Upper lobe of left lung (tissue), 6 donors: ENCODE measurements at places on chromosomes 5 and 9. TPM values are rescaled to one million over a fixed set of nuclear protein-coding genes. Genes with fewer than 3 reads are reported as not detected.

- DNase-seq, result no peak
Measured at GRCh38 chr9:74556685-74557084, 59.5 kb downstream of the RORB start.

DNA sequence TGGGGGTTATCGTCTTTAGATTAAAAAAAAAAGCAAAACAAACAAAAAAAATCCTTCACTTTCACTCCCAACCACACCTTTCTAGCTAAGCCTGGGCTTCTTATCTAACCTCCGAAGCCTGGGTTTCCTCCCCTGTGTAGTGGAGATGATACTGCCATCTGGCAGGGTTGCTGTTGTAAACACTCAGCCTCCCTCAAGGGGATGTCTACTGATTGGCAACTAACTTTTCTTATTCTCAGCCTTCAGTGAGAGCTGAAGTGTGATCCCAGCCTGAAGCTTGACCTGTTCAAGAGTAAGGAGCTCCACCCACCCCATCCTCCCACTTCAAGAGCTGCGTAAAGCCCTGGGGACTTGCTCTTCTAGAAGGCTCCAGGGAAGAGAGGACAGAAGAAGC is 21.5 kb upstream of the WWC1 start:
- no peak for DNase-seq

GRCh38 chr9:85617141-85617670 is 124.5 kb downstream of the AGTPBP1 start:
- DNase-seq, result no peak

DNA sequence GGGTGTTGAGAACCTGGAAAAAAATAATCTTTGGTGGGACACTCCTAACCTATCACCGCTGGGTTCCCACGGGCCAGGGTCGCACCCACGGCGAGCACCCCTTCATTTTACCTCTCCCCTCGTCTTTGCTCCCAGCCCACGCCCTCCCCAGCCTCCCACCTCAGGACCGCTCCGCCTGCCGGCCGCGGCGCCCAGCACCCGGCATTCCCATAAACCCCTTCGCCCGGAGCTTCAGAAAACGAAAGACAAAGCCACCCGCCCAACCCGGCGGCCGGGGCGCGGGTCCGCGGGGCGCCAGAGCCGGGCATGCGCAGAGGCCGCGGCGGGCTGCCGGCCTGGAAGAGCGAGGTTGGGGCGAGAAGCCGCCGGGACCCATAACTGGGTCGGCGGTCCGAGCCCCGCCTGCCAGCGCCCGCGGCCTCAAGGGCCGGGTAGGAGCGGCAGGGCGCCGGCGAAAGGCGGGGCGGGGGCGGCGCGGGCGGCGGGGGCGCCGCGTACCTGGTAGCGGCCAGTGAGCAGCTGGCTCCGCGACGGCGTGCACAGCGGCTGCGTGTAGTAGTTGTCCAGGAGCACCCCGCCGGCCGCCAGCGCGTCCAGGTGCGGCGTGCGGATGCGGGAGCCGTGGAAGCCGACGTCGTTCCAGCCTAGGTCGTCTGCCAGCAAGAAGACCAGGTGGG is 533 bp downstream of the ARSB start:
- DNase-seq, result peak; percentile 97

- DNase-seq, result no peak
Measured at GRCh38 chr5:8864053-8864452, 681.8 kb downstream of the SEMA5A start.

DNA sequence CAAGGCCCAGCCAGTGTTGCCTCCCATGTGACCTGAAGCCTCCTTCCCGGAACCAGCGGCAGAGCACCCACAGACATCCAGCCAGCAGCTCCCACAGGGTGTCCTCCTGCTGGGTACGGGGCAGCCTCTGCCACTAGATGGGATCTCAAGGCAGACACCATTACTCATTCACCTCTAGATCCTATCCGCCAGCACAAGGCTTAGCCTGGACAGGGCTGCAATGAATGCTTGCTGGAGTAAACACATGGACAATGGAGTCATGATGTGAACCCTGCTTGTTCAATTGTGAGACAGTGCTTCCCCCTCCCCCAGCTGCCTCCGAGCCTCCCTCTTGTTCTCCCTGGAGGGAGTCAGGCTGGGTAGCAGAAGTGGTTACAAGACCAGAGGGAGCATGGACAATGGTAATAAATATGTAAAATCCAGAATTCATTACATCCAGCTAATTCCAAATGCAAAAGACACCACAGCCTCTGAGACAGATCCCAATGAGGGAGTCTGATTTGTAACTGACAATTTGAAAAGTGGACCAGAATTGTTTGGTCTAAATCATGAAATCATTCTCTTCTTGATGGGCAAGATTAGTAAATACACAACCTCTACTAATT is 132.0 kb downstream of the CRB2 start:
- DNase-seq, result no peak

- no peak for DNase-seq
Measured at GRCh38 chr5:132136906-132137305, 63.3 kb downstream of the CSF2 start.

DNA sequence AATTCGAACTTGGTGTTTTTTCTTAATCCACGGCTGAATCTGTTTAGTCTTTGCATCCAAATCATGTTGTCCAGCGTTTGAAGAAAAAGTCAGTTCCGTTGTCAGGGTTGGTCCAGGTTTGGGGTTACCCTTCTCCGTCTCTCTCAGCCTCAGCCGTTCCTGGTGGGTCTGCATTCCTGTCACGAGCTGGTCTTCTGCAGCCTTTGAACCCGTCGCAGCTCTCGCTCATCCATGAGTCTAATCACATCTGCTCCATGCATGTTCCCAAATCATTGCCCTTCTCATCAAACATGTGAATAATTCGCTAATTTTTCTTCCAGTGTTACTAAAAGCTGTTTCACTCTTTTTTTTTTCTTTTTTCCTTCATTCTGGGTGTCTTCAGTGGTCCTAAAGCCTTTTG is 39.0 kb upstream of the EXOC3 start:
- DNase-seq, result no peak

GRCh38 chr5:179731791-179732411 is 721 bp upstream of the MAML1 start:
- DNase-seq, result peak; percentile 40

DNA sequence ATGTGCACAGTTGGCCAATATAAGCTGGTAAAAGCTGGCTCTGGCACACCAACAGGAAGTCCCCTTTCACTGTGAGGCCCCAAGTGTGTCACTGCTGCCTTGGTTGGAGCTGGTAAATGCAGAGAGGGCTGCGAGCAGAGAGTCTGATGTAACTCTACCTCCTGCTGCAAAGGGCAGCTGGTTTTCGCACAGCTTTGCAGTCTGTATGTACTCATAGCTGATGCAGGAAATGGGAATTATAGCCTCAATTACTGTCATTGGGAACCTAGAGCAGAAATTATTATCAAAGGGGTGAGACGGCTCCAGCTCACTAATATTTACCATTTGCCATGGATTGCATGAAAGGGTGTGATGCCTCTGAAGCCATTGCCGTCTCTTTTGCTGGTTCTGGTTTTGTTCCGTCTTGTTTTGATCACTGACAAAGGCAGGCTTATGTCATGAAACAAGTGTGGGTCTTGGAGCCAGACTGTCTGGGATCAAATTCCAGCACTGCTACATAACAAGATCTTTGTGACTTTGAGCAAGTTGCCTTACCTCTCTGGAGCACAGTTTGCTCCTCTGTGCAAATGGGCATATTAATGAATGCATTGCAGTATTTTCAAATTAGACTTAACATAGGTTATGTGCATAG is 124.3 kb upstream of the SLC25A48 start:
- DNase-seq, result no peak

GRCh38 chr9:93629920-93630319 is 53.5 kb downstream of the PHF2 start:
- DNase-seq, result no peak

- DNase-seq, result no peak
Measured at GRCh38 chr5:94745786-94746730, 127.6 kb downstream of the SLF1 start.

DNA sequence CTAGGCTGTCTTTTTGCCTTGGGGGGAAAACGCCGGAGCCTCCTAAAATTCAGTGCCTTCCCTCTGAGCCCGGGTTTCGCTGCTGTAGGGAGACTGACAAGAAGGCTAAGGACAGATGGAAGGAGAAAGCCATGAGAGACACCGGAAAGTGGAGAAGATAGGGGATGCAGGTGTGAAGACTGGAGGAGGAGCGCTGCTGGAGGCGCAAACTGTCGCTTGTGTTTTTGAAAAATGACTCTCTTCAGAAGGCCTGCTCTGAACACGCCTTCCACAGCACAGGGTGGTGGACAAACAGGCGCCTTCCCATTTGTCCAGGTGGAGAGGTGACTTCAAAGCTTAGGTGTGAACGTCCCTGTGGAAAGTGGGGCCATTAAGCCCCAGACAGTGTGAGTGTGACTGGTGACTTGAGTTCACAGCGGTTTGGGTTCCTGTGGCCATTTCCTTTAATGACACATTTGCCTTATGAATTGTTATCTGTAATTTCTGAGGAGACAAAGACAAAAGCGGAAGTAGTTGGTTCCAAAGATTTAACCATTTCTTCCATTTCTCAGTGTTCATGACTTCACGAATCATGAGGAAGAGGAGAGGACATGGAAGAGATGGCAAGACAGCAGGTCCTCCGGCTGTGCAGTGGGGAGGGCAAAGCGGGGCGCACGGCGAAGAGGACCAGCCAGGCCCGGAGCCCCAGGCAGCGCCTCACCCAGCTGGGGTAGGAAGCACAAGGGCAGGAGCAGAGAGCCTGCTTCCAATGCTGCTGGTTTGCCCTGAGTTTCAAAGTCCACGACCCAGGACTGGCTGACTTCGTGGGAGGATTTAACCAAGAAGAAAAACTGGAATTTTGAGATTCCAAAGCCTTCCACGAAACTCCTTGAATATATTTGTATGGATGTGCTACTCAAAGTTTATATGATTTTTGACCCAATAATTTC is 27.8 kb upstream of the SEMA4D start:
- no peak for DNase-seq

GRCh38 chr9:113581865-113582697 is 118.6 kb downstream of the RGS3 start:
- peak; percentile 76 for DNase-seq

GRCh38 chr5:170216257-170216864 is 16.4 kb upstream of the C5orf58 start:
- DNase-seq, result no peak

Gene PPP3R2
- total RNA-seq, result not detected

Gene PCDHGB4
- total RNA-seq, result 6.5 TPM

Gene APBA1
- 2.1 TPM for total RNA-seq

Gene SELENOP
- total RNA-seq, result 222 TPM

Gene HMMR
- total RNA-seq, result 1.4 TPM

Gene S1PR3
- 4.2 TPM for total RNA-seq

Gene SARDH
- total RNA-seq, result 2.9 TPM
